CD8-positive, alpha-beta T cell (primary cell): ENCODE measurements at places on chromosomes 16 and 17.

- DNase-seq: no peak
Measured at GRCh38 chr17:81553616-81554181, 1.5 kb upstream of the FAAP100 start.

DNA sequence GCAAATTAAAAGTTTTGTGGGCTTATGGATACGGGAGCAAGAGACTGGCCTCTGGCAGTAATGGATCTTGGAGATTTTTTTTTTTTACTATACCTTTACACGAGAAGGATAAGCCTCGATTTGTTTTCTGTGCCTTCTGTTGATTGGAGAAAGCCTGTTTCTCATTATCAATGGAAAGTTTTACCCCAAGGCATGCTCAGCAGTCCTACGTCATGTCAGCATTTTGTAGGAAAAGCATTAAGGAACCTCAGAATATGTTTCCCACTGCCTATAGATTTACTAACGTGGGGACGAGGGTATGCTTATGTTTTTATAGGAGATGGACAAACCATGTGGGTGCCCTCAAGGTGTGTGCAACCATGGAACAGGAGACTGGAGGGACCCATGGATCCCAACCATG lies 26.8 kb downstream of the CD300LG start:
- DNase-seq: no peak

- no peak for DNase-seq
Measured at GRCh38 chr16:49580751-49581303, 207.2 kb downstream of the C16orf78 start.

DNA sequence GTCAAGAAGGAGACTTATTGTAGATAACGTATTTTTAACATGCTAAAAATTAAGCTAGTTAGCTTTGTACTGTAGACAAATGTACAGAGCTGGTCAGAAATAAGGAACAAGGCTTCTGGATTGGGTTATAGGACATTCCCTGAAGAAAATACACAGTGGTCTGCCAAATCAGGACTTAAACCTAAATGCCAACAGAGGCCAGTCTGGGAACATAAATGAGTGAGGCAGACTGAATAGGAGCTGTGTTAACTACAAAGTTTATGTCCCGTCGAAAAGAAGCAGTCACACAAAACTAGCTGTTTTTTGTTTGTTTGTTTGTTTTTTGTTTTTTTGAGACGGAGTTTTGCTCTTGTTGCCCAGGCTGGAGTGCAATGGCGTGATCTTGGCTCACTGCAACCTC lies 120.4 kb upstream of the C17orf78 start:
- no peak for DNase-seq

GRCh38 chr17:41653892-41654677 lies 29.7 kb upstream of the KRT17 start:
- DNase-seq: no peak

- no peak for DNase-seq
Measured at GRCh38 chr17:76440751-76441362, 12.1 kb downstream of the UBE2O start.

GRCh38 chr16:66489818-66490217 lies 60.1 kb downstream of the TK2 start:
- no peak for DNase-seq

- DNase-seq: no peak
Measured at GRCh38 chr16:314795-315299, 31.9 kb downstream of the PDIA2 start.

DNA sequence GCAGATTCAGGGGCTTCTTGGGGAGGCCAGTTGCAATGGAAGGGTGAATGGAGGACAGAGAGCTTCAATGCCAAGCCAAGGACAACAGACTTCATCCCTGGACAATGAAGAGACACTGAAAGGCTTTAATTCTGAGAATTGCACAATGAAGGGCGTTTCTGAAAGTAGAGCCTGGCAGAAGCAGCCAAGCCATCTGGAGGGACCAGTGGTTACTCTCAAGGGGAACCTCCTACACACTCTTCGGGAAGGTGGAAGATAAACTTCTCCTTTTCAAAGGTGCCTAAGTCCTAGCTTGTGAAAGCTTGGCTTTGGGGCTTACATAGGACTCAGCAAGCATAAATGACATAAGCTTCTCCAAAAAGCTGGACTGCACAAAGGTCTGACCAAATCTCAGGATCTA lies 6.2 kb upstream of the CES1 start:
- no peak for DNase-seq

GRCh38 chr17:82949984-82950383 lies 110.2 kb upstream of the ZNF750 start:
- no peak for DNase-seq

DNA sequence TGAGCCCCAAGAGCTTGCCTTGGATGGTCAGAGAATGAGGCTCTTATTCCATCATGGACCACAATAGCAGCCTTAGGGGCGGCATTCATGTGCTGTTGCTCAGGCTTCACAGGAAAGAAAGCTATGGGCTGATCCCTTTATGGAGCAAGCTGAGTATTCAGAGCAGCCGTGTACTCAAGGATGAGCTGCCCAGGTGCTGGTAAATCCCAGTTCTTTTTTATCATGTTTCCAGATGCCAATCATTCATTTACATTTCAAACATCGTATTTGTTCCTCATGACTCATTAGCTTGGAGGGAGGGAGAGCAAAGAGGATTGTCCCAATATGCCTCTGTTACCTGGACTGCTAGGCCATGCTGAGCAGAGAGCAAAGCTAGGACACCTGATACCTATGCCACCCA lies 475.7 kb downstream of the SHISA9 start:
- DNase-seq: no peak

GRCh38 chr16:576823-577201 lies 7.0 kb downstream of the PIGQ start:
- DNase-seq: no peak

GRCh38 chr17:31880311-31880710 lies 21.2 kb downstream of the UTP6 start:
- no peak for DNase-seq

- DNase-seq: no peak
Measured at GRCh38 chr16:14140923-14141322, 69.8 kb downstream of the MRTFB start.

DNA sequence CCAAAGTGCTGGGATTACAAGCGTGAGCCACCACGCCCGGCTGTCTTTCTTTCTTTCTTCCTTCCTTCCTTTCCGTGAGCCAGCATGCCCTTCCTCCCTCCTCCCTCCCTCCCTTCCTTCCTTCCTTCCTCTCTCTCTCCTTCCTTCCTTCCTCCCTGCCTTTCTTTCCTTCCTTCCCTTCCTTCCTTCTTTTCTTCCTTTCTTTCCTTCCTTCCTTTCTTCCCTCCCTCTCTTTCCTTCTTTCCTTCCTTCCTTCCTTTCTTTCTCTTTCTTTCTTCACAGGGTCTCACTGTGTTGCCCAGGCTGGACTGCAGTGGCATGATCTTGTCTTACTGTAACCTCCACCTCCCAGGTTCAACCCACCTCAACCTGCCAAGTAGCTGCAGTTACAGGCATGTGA lies 50.7 kb upstream of the PLCG2 start:
- no peak for DNase-seq

DNA sequence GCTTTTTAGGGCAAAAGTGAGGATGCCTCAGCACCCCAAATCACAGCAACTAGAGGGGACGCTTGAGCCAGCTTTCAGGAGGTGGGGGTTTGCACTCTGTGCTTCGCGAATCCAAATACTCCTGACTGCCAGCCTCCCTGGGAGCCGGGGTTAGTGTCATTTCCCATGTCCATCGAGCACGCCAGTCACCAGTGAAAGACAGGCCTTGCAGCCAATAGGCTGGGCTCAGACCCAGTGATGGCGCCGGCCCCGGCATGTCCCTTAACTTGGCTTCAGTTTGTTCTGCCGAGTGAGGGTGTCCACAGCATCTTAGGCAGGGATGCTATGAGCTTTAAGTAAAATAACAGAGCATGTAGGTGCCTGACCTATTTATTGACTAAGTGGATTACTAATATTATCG lies 50.9 kb upstream of the CDC42EP4 start:
- no peak for DNase-seq

DNA sequence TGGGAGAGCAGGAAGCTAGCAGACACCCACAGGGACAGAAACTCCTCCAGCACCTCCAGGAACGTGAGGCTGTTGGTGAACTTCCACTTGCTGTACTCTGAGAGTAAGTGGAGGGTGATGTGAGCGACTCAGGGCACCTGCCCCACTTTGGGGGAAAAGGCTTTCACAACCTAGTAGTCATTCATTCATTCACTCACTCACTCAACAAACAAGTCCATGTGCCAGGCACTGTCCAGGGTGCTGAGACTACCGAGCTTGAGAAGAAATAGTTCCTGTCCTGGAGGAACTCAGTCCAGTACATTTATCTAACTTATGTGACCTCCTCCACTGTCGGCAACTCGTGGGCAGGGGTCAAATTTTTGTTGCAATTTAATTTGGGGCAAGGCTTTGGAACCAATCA lies 26.6 kb downstream of the LGALS9 start:
- DNase-seq: no peak

DNA sequence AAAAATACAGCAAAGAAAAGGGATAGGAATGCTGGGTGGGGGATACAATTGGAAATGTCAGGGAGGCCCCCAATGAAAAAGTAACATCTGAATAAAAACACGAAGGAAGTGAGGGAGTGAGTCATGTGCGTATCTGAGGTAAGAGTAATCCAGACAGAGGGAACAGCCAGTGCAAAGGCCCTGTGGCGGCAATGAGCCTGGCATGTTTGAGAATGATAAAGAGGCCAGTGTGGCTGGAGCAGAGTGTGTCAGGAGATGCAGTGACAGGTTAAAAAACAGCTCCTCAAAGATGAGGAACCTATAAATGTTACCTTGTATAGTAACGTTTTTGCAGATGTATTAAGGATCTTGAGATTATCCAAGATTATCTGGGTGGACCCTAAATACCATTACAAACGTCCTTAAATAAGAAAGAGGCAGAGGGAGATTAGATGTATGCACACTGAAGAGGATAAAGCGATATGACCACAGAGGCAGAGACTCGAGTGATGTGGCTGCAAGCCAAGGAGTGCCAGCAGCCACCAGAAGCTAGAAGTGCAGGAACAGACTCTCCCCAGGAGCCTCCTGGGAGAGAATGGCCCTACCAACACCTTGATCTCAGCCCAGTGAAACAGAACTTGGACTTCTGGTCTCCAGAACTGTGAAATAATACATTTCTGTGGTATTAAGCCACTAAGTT lies 17.8 kb upstream of the SLC35B1 start:
- DNase-seq: no peak

DNA sequence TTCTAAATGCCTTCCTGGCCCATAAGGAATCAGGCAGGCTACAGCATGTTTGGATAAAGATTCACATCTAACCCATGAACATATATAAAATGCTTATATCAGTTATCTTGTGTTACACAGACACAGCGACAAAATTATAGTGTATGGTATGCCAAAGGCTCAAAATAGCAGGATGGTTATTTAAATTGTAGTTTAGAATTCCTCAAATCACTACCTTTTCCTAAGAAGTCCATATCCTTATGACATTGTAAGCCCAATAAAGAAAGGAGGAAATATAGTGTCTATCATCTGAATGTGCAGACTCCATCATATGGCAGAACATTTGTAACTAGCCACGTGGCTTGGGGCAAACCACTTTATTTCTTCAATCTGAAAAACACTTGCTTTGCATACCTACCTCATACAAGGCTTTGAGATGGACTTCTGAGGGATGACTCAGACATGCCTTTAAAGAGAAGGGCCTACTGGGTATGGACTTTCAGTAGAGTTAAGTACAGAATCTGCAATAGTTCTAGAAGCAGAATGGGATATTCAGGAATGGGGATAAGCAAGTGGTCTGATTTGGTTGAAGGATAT lies 12.1 kb upstream of the DHX8 start:
- DNase-seq: no peak

- no peak for DNase-seq
Measured at GRCh38 chr16:73433731-73434307, 385.9 kb upstream of the ZFHX3 start.

- DNase-seq: no peak
Measured at GRCh38 chr17:48552466-48553189, 7.7 kb upstream of the HOXB2 start.

- DNase-seq: no peak
Measured at GRCh38 chr17:44038604-44039011, 23.8 kb upstream of the TMEM101 start.

DNA sequence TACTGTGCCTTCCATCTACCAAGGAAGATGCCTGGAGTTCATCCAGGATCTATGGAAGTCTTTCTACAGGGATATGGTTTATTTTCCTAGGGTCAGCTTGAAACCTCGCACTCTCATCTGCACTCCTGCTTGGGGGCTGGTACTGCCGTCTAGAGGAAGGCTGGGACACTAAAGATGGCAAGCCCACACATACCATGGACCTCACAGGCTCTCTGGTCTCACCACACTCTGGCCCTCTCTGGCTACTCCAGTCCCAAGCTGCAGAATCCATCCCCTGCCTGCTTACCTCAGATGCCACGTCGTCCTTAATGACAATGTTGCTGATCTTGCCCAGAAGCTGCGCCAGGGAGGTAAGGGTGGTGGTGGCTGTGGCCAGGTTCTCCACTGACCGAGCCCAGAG lies 2.1 kb upstream of the UNC119 start:
- no peak for DNase-seq

DNA sequence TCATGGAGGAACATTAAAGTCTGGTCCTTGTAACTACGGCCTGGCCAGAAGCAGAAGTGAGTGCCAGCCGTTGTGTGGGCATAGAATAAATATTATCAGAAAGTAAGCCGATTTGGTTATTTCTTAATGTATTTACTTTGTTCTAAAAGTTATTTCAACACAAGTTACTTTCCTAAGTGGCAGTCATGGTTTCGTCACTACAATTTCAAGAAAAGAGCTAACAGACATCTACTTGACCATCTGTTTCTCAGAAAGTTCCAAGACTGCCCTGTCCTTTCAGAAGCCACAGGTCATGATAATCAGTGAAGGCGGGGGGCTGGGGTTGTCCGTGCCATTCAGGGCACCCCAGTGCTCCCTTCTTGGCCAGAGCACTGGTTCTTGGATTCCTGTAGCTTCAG lies 14.9 kb upstream of the FASN start:
- DNase-seq: no peak

DNA sequence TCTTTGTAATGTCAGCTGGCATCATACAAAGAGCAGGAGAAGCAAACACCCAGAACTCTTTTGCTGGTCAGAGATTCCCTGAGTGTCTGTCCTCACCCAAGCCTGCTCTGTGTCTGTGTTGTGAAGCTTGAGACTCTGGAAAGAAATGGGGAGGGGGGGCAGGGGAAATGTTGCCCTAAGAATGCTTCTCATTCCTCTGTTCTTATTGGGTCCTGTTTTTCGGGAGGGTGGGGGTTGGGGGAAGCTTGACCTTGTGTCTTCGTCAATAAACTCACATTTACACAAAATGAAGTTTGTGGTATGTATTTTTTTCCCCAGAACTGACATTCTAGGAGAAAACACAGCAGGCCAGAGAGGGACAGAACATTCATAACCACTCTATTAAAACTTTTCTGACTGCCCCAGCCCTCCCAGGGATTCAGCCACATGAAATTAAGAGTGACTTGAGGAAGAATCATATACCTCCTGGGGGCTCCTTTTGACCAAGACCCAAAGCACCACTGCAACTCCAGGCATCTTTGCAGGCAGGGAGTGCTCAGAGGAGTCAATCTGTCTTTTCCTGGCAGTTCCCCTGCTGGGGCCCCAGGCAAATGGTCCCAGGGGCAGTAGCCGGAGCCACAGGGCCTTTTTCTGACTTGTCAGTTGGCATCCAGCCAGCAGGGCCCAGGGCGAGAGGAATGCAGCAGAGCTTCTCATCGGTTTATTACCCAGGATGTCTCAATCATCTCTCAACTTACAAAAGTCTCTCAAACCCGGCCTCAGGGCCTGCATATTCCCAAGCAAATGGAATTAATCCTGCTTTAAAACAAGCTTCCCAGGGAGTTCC lies 5.1 kb upstream of the RASL10B start:
- DNase-seq: no peak

- DNase-seq: no peak
Measured at GRCh38 chr16:70253291-70254106, 1.8 kb upstream of the EXOSC6 start.

- DNase-seq: no peak
Measured at GRCh38 chr16:14629612-14629918, 495 bp downstream of the PARN start.
